Colonic mucosa (tissue), 4 donors: ENCODE measurements at places on chromosomes 4 and X. TPM values are rescaled to one million over a fixed set of nuclear protein-coding genes. Genes with fewer than 3 reads are reported as not detected.

- DNase-seq, result no peak
Observed at GRCh38 chrX:103710609-103711008, at the start of gene TMEM31. TSS of gene TMEM31 (plus strand) at chrX:103710909. CDS start at chrX:103712259, 1,350 bp downstream.

GRCh38 chrX:24494647-24495075, 29.6 kb downstream of the PDK3 start:
- DNase-seq, result peak; percentile 71

DNA sequence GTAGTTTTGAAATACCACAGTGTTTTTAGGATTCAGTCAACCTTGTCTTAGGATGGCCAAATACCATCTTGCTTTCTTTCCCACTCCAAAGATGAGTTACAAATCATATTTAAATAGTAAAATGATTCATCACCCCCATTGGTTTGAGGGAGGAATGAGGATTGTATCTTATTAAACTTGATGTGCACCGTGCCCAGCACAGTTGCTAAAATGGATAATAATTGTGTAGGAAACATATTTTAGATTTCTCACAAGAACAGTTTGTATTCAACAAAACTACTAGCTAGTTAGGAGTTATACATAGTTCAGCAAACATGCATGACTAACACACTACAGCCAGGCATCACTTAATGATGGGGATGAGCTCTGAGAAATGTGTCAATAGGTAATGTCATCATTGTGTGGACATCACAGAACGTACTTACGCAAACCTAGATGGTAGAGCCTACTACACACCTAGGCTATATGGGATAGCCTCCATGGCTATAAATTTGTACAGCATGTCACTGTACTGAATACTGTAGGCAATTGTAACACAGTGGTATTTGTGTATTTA, 245.4 kb downstream of the FBXW7 start:
- no peak for DNase-seq

DNA sequence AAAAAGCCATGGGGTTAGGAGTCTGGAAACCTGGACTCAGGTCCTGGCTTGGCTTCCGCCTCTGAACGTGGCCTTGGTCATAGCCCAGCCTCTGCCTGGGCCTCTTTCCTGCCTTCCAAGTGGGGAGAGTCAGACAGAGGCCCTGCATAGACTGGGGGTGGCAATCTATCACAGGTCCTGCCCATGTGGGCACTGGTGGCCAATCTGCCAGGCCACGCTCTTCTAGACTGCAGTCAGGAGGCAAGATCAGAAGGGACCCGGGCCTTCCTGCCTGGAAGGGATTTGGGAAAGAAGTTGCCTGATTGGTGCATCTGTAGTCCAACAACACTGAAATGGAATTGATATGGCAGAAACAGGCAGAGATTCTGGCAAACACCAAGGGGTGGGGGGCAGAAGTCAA, 46.1 kb downstream of the CNGA2 start:
- no peak for DNase-seq

GRCh38 chr4:185341377-185341776, 54.3 kb downstream of the LRP2BP start:
- no peak for DNase-seq

- no peak for DNase-seq
Observed at GRCh38 chrX:139202742-139203420, 327.7 kb upstream of the F9 start.

DNA sequence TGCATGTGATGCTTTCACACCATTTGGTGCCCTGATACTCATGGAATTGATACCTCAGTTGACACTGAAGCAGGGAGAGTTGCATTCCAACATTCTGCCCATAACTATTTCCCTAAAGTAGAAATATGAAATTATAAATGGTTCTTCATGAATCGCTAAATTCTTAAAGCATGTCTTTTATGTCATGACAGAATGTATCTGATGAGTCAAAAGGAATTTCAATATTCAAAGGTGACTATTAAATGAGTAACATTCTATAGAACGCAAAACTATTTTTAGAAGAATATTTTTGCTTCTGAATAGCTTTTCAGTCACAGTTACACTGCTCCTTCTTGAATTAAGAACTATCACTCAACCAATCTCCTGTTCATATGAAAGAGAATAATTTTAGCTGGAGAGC, 152.8 kb downstream of the ADGRA3 start:
- DNase-seq, result no peak

- peak; percentile 26 for DNase-seq
Observed at GRCh38 chrX:39814391-39814790, 283.4 kb downstream of the BCOR start.

DNA sequence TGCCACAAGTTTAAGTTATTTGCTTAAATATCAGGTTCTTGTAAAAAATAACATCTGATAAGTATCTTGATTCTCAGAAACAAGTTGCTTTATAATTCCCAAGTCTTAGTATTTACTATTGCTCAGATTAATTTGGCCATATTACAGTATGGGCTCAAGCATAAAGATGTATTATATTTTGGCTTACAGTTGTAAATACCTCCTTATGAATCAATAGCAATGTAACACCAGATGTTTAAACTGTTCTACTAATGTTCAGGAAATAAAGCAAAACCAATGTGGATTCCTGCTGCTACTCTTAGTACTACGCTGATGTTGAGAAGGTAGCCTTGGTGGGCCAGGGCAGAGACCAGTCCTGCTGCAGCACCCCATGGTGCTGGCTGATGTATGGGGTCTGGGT, 102.7 kb downstream of the MGST2 start:
- no peak for DNase-seq

DNA sequence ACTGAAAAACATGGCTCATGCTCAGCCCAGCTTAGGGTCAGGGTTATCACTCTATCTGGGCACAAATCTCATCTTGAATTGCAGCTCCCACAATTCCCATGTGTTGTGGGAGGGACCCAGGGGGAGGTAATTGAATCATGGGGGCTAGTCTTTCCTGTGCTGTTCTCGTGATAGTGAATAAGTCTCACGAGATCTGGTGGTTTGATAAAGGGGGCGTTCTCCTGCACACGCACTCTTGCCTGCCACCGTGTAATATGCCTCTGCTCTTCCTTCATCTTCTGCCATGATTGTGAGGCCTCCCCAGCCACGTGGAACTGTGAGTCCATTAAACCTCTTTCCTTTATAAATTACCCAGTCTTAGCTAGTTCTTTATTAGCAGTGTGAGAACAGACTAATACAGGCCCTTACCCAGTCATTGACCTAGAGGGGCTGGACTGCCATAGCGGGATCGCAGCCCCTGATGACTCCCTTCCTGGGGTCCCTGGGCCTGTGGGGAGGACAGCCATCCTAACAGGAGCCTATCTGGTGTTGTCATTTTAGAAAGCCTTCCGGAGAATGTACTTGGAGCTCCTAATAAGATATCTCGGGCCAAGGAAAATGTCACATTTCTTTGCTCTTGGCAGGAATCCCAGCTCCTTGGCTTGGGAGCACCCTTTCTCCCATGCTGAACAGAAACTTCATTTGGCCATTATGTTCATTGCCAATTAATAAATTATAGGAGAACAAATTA, 112.6 kb downstream of the PHKA2 start:
- DNase-seq, result no peak

- no peak for DNase-seq
Observed at GRCh38 chr4:128006592-128006991, 41.4 kb downstream of the ABHD18 start.

DNA sequence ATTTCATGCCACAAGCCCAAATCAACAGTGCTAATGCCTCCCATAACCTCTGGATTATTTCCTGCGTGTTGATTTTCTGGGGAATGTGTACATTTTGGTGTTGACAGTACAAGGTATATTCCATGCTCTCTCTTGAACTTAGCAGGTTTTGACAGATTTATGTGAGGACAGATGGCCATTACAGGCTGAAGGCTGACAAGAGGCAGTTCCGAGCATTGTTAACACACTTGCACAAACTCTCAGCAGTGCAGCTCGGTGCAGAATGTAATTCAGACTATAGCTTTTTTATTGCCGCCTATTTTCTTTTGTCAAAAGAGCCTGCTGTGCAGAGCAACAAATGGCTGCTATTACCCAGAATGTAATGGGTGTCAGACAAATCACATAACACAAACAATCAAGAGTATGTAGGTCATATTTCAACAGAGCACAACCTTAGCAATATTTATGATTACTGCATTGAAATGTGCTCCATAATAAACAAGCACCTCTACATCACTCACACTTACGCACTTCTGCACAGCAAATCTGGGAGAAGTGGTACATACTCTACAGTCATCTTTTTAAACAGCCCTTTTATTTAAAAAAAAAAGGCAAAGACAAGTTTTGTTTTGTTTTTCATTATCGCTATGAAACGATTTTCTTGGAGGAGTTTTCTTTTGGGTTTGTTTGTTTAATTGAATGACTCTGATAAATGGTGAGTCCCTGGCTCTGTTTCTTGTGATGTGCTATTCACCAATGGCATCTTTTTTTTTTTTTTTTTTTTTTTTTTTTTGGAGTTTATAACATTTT, 71.6 kb downstream of the PPARGC1A start:
- DNase-seq, result no peak

- DNase-seq, result no peak
Observed at GRCh38 chr4:61277785-61278760, 77.9 kb downstream of the ADGRL3 start.

The RBM47 gene
- 281 TPM for total RNA-seq

The CCKAR gene
- total RNA-seq, result not detected
